ENCODE measurements at places on chromosomes 3 and 15.

- no peak for DNase-seq
These were observed 28.1 kb downstream of the CMTM7 start for GRCh38 chr3:32419742-32420125.

GRCh38 chr15:28895146-28895545 lies 9.4 kb downstream of the APBA2 start:
- DNase-seq = no peak

GRCh38 chr15:37628507-37628906 lies 305.9 kb upstream of the TMCO5A start:
- DNase-seq = no peak

DNA sequence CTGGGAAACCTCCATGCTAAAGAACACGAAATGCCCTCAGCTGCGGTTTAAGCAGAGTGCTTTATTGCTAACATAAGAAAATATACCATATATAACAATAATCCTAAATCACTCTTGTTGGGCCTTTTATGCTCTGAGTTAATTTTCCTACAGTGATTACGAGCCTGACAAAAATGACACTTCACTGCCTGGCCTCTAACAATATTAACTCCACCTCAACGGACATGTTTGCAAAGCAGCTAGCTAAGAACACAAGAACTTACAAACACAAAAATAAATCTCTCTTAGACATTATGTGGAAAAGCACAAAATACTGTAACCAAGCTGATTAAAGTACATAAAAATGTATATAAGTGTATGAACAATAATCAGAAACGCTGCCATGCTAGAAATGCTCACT lies 40.7 kb downstream of the DLG1 start:
- no peak for DNase-seq

- DNase-seq = no peak
These were observed 156.2 kb downstream of the DNAJB8 start for GRCh38 chr3:128310286-128311058.

DNA sequence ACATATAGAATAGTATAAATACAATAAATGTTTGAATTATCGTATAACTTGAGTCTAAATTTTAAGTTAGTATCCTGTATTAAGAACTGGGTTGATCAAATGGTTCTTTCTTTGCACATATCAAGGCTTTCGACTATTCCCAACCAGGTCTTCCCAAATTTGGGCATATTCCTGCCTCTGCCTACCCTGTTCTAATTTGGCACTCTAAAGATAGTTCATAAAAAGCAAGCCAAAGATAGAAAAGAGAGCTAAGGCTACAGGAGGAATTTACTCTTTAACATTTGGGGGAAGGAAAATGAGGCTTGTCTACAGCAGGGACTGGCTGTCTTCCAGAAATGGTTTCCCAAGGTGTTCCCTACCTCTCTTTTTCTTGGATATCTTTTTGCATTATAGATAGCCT lies 36.1 kb downstream of the SLC35A5 start:
- no peak for DNase-seq

DNA sequence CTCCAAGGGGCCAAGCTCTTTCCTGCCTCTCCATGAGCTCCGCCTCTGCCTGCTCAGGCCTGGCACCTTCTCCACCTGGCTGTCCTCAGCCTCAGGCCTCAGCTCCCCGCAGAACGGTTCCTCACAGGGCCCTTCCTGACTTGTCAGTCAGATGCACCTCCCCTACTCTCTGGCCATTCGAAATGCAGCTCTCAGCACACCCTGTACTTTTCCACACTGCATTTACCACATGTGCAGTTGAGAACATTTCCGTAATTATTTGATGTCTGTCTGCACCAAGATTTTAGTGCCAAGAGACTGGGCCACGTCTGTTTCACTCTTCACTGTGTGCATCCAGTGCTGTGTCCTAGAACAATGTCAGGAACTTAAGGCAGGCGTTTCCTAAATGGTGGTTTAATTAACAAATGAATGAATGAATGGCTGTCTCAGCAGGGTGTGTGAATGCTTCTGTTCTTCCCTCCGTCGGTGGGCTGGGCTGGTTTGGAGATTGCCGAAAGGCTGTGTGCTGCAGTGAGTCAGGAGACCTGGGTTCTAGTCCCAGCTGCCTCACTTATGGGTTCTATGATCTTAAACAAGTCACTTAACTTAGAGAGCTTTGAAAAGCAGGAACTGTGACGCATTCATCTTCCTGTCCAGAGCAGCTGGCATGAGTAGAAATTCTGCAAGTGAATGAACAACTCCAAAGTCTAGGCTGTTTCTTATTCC lies 5.4 kb downstream of the MUC4 start:
- DNase-seq = peak; percentile 69

DNA sequence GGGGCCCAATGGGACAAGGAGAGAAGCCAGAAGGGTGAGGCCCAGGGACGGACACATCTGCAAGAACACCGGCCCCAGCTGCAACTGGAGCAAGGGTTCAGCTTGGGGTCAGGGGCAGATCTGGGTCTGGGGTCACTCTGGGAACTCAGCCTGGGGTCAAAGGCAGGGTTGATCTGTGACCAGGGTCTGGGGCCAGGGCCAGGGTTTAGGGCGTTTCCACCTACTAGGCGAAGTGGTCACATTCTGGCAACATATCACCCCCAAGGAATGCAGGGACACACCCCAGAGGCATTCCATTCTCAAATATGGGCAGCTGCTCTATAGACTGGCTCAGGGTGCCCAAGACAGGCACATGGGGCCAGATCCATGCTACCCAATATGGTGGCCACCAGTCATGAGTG lies 9.0 kb downstream of the UROC1 start:
- no peak for DNase-seq

- no peak for DNase-seq
These were observed 57.4 kb upstream of the ST3GAL6 start for GRCh38 chr3:98705694-98706093.

DNA sequence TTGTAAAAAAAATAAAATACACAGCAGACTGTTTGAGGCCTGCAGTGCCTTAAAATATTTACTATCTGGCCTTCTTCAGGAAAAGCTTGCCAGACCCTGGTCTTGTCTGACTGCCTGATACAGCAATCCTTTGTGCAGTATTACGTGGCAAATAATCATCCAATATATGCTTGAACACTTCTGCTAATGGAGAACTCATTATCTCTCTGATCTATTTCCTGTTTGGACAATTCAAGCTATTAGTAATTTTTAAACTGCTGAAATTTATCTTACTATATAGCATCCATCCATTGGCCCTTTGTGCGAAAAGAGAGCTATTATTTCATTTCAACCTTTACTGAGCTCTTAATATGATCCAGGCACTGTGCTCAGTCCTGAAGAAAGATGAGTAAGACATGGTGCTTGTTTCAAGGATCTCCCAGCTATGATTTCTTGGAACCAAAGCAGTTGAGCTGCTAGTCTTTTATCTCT lies 15.9 kb downstream of the ATG7 start:
- peak; percentile 56 for DNase-seq

- DNase-seq = no peak
These were observed 56.8 kb downstream of the GASK1A start for GRCh38 chr3:43035801-43036365.

- DNase-seq = no peak
These were observed 20.9 kb upstream of the LDHAL6B start for GRCh38 chr15:59185725-59186124.

DNA sequence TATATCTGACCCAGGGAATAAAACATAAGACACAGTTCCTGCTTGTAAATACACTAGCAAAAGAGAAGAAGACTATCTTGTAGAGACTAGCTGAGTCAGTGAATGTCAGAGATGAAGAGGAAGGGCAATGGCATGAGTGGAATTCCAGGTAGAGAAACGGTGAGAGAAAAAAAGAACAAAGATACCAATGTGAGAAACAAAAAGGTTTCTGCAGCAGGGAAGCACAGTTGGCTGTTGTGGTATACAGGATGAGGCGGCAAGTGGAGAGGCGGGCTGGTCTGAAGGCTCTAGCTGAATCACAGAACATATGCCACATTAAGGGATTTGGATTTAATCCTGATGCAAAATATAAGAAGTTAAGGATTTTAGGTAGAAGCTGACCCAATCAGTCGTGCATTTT lies 17.1 kb upstream of the TASOR start:
- no peak for DNase-seq

GRCh38 chr3:78905700-78906099 lies 862.1 kb downstream of the ROBO1 start:
- DNase-seq = no peak

DNA sequence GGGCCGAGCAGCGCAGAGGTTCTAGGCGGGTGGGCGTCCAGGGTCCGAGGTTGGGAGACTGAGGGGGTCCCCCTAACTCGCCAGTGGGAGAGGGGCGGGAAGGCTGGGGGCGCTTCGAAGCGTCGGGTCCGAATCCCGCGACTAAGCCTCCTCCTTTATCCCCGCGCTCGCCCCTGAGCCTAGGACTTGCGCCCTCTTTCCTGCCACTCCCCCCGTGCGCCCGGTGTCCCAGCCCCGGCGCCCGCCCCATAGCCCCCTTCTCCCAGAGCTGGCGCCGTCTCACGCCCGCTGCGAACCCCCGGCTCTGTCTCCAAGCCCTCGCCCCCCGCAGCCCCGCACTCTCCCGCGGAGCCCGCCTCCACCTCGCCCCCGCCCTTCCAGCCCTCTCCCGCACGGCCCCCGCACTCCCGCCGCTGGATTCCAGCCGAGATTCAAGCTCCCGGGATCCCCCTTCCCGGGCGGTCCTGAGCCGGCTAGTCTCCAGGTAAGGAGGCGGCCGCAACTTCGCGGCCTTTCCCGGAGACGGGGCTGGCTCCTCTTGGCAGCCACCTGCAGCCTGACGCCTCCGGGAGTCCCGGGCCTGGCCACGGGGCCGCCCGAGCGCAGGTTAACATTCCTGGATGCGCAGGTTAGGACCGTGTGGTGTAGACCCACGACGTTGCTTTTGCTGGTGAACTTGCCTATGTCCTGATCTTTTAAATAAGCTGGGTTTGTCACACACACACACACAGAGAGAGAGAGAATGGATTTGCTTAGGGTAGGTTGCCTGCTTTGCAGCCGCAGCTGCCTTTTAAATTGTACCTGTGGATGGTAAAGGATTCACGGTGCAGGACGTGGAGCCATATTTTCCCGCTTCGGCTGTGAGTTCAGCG lies 563 bp downstream of the PXYLP1 start:
- DNase-seq = peak; percentile 16

GRCh38 chr15:59398220-59398619 lies 25.5 kb upstream of the MYO1E start:
- no peak for DNase-seq

GRCh38 chr3:150760431-150761200 lies 2.4 kb downstream of the SIAH2 start:
- no peak for DNase-seq

DNA sequence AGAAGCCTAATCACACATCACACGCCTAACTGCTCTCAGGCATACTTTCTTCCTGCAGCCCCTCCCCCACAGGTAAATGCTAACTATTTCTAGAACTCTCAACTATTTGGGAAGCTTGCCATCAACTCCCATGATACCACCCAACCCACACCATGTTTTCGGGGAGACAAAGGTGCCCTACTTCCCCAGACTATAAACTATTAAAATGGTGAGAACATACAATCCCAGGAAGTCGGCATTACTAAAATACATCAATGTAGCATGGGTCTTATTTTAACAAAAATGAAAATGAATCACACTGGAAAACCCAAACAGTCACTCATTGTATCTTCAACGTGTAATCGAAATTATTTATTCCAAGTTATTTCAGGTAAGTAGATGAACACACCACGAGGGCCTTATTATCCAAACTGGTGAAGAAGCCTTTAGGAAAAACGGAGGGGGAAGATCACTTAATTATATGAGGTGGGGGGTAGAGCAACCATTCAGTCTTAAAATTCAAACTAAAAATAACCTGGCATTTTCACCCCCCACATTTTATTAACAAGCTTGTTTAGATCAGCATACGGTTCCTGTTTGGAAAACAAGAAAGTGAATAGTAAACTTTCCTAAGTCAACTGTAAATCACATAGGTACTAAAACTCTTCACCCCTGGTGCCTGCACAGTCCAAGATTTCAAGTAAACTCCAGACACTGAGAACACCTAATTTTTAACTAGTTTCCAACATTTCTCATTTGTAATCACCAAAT lies 1.9 kb downstream of the TBL1XR1 start:
- peak; percentile 53 for DNase-seq

GRCh38 chr3:2921452-2921851 lies 188.7 kb downstream of the IL5RA start:
- no peak for DNase-seq

GRCh38 chr3:168216851-168217250 lies 121.1 kb upstream of the GOLIM4 start:
- no peak for DNase-seq

DNA sequence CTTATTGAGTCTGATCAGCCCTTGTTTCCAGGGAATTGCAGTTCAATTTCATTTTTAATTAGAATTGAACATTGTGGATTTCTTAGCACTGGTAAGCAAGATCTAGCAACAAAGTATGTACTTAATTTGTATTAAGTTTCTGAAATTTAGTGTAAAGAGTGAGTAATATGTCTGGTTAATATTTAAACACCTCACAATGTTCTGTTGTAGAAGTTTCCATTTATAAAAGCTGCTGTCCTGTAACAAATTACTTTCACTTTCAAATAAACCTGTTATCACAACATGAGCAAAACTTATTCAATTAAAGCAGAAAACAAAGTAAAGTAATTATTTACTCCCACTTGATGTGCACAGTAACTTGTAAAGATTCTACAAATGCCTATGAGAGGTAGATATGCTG lies 448.5 kb downstream of the NAALADL2 start:
- peak; percentile 16 for DNase-seq

- DNase-seq = no peak
These were observed 52.9 kb downstream of the CCNL1 start for GRCh38 chr3:157107037-157107436.

DNA sequence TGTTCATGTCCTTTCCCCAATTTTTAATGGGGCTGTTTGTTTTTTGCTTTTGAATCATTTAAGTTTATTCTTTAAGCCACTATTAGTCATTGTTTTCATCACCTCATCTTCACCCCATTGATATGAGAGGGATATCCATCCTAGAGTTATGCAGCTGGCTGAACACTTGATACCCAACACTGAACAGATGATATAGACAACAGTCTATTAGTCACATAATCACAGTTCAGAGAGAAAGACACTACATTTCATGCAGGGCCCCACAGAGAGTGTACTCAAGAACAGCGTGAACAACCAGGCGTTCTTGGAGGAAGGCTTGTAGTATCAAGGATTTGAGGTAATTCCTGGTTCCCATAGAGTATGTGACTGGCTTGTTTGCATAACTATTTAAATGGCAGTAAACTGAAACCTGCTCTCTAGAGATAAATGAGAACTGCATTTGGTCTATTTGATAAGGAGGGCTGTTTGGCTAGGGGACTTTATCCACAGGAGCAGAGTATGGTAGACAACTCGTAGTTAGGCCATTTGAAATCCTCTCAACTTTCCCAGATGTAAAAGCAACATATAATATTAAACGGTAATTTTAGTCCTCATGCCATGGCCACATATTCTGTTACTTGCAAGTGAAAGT lies 618.7 kb downstream of the SI start:
- DNase-seq = no peak

Measured in endothelial cell of umbilical vein (primary cell).